ENCODE measurements at places on chromosomes 13 and 19.

GRCh38 chr19:13181747-13182388 lies 31.7 kb downstream of the IER2 start:
- H3K36me3 ChIP-seq, result peaks cover 2% of the 10 kb centered on the region
- no peak for DNase-seq
- H3K27me3 ChIP-seq, result no peaks in the 10 kb centered on the region
- peak overlapping the region; percentile 6 for H3K27ac ChIP-seq
- peaks cover 33% of the 10 kb centered on the region for H3K4me1 ChIP-seq

GRCh38 chr19:8352134-8352827 lies 9.2 kb upstream of the KANK3 start:
- peaks cover 4% of the 10 kb centered on the region for H3K4me1 ChIP-seq
- no peak overlapping the region for H3K27ac ChIP-seq
- H3K4me3 ChIP-seq, result no peak overlapping the region
- DNase-seq, result no peak

DNA sequence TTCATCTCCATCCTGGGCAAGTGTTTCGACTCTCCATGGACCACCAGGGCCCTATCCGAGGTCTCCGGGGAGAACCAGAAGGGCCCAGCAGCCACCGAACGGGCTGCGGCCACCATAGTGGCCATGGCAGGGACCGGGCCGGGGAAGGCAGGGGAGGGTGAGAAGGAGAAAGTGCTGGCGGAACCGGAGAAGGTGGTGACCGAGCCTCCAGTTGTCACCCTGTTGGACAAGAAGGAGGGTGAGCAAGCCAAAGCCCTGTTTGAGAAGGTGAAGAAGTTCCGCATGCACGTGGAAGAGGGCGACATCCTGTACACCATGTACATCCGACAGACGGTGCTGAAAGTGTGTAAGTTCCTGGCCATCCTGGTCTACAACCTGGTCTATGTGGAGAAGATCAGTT lies 4.7 kb upstream of the MAP2K7 start:
- peaks cover 8% of the 10 kb centered on the region for H3K4me1 ChIP-seq
- H3K4me3 ChIP-seq, result no peak overlapping the region
- H3K27ac ChIP-seq, result no peak overlapping the region
- no peak for DNase-seq
- H3K27me3 ChIP-seq, result no peaks in the 10 kb centered on the region
- H3K36me3 ChIP-seq, result no peaks in the 10 kb centered on the region

DNA sequence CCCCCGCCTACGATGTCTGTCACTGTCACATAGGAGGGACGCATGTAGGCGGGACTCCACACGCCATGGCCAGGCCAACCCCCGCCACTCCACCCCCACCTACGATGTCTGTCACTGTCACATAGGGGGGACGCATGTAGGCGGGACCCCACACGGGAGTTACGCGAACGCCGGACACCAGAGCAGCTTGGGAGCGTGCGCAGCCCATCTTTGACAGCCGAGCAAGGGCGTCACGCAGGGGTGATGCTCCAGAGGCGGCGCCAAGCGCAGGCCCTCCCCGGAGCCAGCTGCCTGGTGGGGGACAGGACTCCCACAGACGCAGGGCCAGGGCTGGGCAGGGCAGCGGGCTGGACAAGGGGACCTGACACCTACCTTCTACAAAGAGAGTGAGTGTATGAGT lies 20.0 kb downstream of the ZNF787 start:
- no peak overlapping the region for H3K27ac ChIP-seq
- H3K27me3 ChIP-seq, result no peaks in the 10 kb centered on the region
- no peak for DNase-seq
- no peak overlapping the region for H3K4me3 ChIP-seq

DNA sequence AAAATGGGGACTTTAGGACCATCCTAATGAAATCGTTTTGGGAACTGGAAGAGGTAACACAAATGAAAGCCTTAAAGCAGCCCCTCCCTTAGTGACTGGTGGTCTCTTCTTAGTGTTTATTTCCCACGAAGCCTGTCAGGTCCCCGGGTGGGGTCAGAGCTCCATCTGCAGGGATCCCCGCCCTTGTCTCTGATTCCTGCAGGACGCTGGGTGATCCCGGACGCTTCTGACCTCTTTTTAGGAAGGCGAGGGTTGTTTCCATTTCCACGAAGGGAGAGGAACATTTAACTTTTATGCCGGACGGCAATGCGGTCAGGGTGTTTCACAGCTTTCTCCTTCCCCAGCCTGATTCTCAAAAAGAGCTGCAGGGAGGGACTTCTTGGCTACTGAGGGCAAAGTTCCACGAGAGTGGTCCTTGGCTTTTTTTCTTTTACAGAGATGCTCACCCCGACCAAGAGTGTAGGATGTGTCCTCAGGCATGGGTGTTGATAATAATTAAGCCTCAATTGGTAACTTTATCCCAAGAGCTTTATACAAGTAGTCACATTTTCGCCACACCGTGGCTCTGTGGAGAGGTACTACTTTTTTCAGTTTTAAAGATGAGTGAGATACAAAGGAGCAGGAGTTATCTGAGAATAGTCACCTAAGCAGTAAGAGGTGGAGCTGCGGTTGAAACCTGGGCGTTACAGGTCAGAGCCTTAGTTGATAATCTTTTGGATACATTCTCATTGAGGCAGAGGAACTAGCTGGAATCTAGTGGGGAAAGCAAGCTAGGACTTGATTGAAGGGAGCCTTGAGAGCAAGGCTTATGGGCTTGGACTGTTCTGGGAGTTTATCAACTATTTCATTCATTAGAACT lies 813 bp downstream of the ZNF284 start:
- H3K4me3 ChIP-seq, result peak overlapping the region; percentile 79
- H3K36me3 ChIP-seq, result peaks cover 28% of the 10 kb centered on the region
- no peak for DNase-seq

DNA sequence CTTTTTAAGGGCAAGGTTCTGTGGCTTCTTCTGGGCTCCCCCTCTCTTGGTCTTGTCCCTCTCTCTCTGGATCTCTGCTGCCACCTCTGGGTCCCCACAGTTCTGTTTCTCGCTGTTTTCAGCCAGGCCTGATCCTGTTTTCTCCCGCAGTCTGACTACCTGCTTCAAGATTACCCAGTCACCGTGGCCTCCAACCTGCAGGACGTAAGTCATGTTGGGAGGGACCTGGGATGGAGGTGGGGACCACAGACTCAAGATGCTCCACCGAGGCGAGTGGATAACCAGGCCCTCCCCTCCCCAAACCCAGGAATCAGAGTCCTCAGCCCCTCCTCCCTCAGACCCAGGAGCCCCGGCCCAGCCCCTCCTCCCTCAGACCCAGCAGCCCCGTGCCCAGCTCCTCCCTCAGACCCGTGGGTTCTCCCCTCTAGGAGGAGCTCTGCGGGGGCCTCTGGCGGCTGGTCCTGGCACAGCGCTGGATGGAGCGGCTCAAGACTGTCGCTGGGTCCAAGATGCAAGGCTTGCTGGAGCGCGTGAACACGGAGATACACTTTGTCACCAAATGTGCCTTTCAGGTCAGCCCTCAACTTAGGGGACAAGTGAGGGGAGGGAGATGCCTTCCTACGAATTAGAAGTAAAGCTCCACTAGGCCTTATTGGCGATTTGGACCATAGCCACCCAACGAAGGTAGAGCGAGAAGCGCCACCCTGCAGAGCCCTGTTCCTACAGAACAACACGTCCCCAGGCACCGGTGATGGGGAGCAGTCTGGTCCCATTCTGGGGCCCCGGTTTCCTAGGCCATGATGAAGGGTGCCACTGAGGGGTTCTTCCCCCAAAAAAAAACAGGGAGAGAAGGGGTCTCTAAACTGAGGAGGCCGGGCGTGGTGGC lies 2.2 kb downstream of the FLT3LG start:
- peaks cover 41% of the 10 kb centered on the region for H3K36me3 ChIP-seq
- peak overlapping the region; percentile 85 for H3K27ac ChIP-seq
- no peaks in the 10 kb centered on the region for H3K27me3 ChIP-seq

Data from activated CD4-positive, alpha-beta T cell treated with anti-CD3 and anti-CD28 coated beads, Interleukin-2, amount 10 ng/mL, durations not matched to agents 7 days and 5 days (primary cell).